ENCODE measurements at places on chromosomes 3 and 15. TPM values are rescaled to one million over a fixed set of nuclear protein-coding genes. Genes with fewer than 3 reads are reported as not detected.

DNA sequence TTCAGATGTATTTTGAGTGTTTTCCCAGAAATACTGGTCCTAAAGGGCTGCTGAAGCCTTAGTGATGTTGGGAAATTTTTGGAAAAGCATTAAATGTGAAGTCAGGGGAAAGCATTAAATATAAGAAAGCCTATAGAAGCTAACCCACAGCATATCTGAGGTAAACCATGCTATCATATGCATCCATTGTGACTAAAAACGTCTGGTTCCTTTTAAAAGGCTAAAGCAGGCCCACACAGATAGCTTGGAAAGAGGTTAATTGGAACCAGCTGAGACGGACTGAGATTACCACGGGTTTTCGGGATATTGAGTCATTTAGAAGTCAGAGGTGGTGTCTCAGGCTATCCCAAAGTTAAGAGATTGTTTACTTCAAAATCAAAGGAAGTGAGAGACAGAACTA lies 78.2 kb downstream of the CYP19A1 start:
- H3K4me3 ChIP-seq = no peak overlapping the region
- no peaks in the 10 kb centered on the region for H3K36me3 ChIP-seq
- peaks cover 25% of the 10 kb centered on the region for H3K27me3 ChIP-seq
- no peak for DNase-seq
- H3K4me1 ChIP-seq = no peaks in the 10 kb centered on the region

- peaks cover 26% of the 10 kb centered on the region for H3K36me3 ChIP-seq
- no peaks in the 10 kb centered on the region for H3K4me1 ChIP-seq
- DNase-seq = no peak
- H3K4me3 ChIP-seq = no peak overlapping the region
- no peaks in the 10 kb centered on the region for H3K27me3 ChIP-seq
Measured at GRCh38 chr3:183958775-183959174, 58.9 kb downstream of the ABCC5 start.

DNA sequence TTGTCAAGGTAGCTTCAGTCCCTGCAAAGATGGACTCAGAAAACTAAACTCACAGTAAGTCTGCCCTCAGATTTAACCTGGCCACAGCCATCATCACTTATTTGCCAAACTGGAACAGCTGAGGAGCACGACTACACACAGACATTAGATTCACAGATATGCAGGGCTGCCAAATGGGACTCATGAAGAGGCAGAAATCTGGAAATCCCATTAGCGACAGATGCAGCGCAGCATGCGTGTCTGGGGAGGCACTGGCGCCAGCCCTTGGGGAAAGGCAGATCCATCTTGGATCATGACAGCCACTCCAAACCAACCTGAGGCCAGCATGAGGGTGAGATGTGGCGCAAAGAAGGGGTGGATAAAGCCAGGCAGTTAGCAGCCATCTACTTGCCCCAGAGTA lies 160.7 kb upstream of the TSC22D2 start:
- H3K27ac ChIP-seq = no peak overlapping the region
- no peak for DNase-seq
- no peak overlapping the region for H3K4me3 ChIP-seq
- no peaks in the 10 kb centered on the region for H3K27me3 ChIP-seq

GRCh38 chr3:12608376-12608775 lies 51.5 kb downstream of the MKRN2 start:
- no peak overlapping the region for H3K27ac ChIP-seq
- no peak overlapping the region for H3K4me3 ChIP-seq
- H3K27me3 ChIP-seq = no peaks in the 10 kb centered on the region
- no peak for DNase-seq
- H3K4me1 ChIP-seq = peaks cover under 1% of the 10 kb centered on the region

Gene ACOX2
- total RNA-seq = 0.56 TPM

Gene ECE2
- total RNA-seq = not detected

Gene APEH
- total RNA-seq = 69.8 TPM

Data from chondrocyte (in vitro differentiated cells).